ENCODE measurements at places on chromosomes 7 and 10.

DNA sequence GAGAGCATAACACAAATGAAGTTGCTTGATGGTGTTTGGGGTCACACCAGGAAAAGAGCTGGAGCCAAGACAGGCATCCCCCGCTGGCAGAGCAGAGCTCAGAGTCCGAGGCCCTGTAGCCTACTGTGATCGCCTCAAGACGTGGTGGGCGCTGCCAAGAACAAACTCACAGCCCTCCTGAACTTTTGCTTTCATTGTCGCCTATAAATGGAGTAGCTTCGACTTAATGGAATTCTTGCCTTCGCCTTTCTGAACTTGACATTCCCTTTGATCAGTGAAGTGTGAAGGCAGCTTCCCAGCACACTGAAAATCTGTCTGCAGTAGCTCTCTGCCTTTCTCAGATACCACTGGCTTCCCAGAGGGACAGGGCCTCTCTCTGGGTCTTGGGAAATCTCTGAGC, 21.3 kb downstream of the CPXM2 start:
- H3K27ac ChIP-seq: no peak overlapping the region
- H3K36me3 ChIP-seq: no peaks in the 10 kb centered on the region
- H3K27me3 ChIP-seq: peaks cover 5% of the 10 kb centered on the region
- H3K4me3 ChIP-seq: no peak overlapping the region

- H3K4me3 ChIP-seq: no peak overlapping the region
- no peak overlapping the region for H3K27ac ChIP-seq
- no peak for DNase-seq
- no peaks in the 10 kb centered on the region for H3K36me3 ChIP-seq
Measured at GRCh38 chr7:46581268-46581667, 660.2 kb upstream of the IGFBP3 start.

DNA sequence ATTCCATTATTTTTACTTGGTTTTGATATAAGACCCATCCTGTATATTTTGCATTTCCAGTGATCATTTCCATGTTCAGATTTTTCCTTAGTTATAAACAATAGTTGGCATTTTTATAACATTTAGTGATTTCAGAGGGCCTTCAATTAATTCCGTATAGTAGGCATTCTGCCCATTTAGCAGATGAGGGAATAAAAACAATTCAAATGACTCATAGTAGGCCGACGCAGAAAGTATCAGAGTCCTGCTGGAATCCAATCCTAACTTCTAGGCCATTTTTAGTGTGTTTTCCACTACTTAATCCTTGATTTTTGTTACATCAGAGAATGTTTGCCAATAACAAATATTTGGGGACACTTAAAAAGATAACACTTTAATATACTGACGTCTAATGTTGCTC, 15.4 kb downstream of the RNF32 start:
- no peaks in the 10 kb centered on the region for H3K27me3 ChIP-seq
- no peaks in the 10 kb centered on the region for H3K36me3 ChIP-seq
- H3K4me3 ChIP-seq: no peak overlapping the region
- peaks cover 24% of the 10 kb centered on the region for H3K4me1 ChIP-seq
- H3K27ac ChIP-seq: no peak overlapping the region

DNA sequence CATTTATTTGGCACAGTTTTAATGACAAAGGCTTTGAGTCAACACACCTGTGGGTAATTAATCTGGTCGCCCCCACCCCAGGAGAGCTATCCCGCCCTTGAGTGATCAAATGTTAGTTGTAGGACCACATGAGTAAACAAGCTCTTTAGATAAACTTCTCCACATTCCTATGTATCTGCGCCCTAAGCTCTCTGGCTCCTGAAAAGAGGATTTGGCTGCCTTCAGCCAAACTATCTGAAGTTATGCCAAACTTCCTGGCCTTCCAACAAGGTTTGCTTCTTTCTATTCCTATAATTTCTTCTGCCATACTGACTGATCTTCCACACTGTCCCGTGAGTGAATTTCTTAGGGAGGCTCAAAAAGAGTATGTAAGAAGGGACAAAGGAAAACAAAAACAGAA, 134.2 kb downstream of the RALA start:
- no peak overlapping the region for H3K4me3 ChIP-seq
- DNase-seq: no peak
- H3K36me3 ChIP-seq: peaks cover 12% of the 10 kb centered on the region
- H3K27me3 ChIP-seq: no peaks in the 10 kb centered on the region
- H3K4me1 ChIP-seq: peaks cover 49% of the 10 kb centered on the region
- no peak overlapping the region for H3K27ac ChIP-seq

GRCh38 chr10:133388973-133389818, 4.8 kb upstream of the MTG1 start:
- H3K27me3 ChIP-seq: no peaks in the 10 kb centered on the region
- no peak for DNase-seq
- H3K27ac ChIP-seq: no peak overlapping the region
- H3K36me3 ChIP-seq: no peaks in the 10 kb centered on the region

- H3K27me3 ChIP-seq: no peaks in the 10 kb centered on the region
- no peak overlapping the region for H3K4me3 ChIP-seq
- no peaks in the 10 kb centered on the region for H3K36me3 ChIP-seq
- DNase-seq: no peak
- no peak overlapping the region for H3K27ac ChIP-seq
Measured at GRCh38 chr7:154406312-154406711, 354.1 kb downstream of the DPP6 start.

DNA sequence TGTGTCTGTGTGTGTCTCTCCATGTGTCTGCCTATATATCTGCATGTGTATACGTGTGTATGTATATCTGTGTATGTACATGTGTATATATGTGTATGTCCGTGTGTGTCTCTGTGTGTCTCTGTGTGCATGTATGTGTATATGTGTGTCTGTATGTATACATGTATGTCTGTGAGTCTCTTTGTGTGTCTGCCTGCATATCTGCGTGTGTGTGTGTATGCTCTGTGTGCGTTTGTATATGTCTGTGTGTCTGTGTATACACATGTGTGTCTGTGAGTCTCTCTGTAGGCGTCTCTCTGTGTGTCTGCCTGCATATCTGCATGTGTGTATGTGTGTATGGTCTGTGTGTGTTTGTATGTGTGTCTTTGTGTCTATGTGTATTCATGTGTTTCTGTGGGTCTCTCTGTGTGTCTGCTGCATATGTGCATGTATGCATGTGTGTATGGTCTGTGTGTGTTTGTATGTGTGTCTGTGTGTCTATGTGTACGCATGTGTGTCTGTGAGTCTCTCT, 23.7 kb upstream of the KLF6 start:
- H3K27ac ChIP-seq: peak overlapping the region; percentile 90
- H3K36me3 ChIP-seq: no peaks in the 10 kb centered on the region
- H3K27me3 ChIP-seq: peaks cover 3% of the 10 kb centered on the region
- DNase-seq: no peak
- H3K4me3 ChIP-seq: no peak overlapping the region
- H3K4me1 ChIP-seq: peaks cover 95% of the 10 kb centered on the region

DNA sequence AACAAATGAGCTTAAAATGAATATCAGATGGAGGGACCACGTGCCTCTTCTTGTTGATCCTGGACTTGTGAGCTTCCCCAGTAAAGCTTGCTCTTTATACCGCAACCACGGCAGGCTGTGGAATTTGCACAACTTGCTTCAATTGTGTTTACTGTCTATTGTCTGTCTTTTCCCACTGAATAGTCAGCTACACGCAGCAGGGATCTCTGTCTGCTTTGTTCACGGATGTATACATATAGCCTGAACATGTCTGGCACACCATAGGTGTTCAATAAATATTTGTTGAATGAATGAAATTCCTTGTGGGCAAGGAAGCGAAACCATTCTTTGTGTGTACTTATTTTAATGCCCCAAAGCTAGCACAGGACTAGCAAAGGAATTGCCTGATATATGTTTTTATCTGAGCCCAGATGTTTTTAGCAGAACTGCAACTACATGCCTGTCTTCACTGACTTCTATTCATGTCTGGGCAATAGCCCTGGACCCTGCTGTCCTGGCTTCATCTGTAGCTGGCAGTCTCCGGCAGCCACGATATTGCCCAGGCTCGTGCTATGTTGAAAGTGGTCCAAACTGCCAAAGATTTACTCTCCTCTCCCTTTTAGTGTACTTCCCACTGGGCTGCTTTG, 29.9 kb upstream of the IFRD1 start:
- peaks cover 5% of the 10 kb centered on the region for H3K36me3 ChIP-seq
- peaks cover 55% of the 10 kb centered on the region for H3K4me1 ChIP-seq
- H3K4me3 ChIP-seq: peak overlapping the region; percentile 61
- no peak for DNase-seq
- no peaks in the 10 kb centered on the region for H3K27me3 ChIP-seq

- H3K27ac ChIP-seq: no peak overlapping the region
- no peaks in the 10 kb centered on the region for H3K36me3 ChIP-seq
- no peak for DNase-seq
- H3K4me3 ChIP-seq: no peak overlapping the region
- no peaks in the 10 kb centered on the region for H3K4me1 ChIP-seq
Measured at GRCh38 chr10:18260310-18260922, 120.2 kb downstream of the CACNB2 start.

GRCh38 chr10:102152545-102152890, 329 bp downstream of the NOLC1 start:
- peaks cover 62% of the 10 kb centered on the region for H3K36me3 ChIP-seq
- peaks cover 3% of the 10 kb centered on the region for H3K27me3 ChIP-seq
- peak overlapping the region; percentile 97 for H3K27ac ChIP-seq
- peaks cover 68% of the 10 kb centered on the region for H3K4me1 ChIP-seq
- H3K4me3 ChIP-seq: peak overlapping the region; percentile 98

DNA sequence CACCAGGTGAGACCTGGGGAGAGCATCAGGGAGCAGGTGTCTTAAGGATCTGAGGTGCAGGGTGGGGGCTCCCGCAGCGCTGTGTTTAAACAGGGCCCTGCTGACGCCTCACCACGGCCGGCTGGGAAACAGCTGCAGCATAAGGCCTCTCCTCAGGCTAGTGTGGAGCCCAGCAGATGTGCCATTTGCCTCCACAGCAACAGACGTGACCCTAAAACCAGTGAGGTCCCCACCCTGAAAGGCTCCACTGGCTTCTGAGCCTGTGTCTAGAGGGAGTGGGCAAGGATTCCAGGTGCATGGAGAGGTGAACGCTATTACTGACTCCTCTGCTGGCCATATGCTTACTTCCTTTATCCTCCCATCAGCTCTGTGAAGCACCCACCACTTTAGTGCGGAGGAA, 47.8 kb downstream of the SYPL1 start:
- H3K4me3 ChIP-seq: no peak overlapping the region
- peak overlapping the region; percentile 87 for H3K27ac ChIP-seq
- DNase-seq: no peak

DNA sequence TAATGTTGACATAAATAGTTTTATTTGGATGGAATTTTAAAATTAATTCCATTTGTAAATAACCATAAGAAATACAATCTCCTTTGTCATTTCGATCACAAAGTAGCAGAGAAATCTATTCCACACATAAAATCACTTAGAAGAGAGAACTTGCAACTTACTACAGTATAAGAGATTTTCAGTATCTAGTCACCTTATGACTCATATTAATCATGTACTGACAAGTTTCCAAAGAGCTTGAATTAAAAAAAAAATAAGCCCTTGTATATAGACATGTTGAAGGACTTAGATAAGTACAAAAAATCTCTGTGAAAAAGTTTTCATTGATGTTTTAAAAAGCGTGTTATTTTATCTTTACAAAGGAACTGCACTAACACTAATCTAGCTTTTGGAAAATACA, 207.1 kb upstream of the ETV1 start:
- no peaks in the 10 kb centered on the region for H3K36me3 ChIP-seq
- DNase-seq: no peak
- H3K27me3 ChIP-seq: peaks cover 1% of the 10 kb centered on the region
- H3K27ac ChIP-seq: no peak overlapping the region
- H3K4me1 ChIP-seq: peaks cover 26% of the 10 kb centered on the region

DNA sequence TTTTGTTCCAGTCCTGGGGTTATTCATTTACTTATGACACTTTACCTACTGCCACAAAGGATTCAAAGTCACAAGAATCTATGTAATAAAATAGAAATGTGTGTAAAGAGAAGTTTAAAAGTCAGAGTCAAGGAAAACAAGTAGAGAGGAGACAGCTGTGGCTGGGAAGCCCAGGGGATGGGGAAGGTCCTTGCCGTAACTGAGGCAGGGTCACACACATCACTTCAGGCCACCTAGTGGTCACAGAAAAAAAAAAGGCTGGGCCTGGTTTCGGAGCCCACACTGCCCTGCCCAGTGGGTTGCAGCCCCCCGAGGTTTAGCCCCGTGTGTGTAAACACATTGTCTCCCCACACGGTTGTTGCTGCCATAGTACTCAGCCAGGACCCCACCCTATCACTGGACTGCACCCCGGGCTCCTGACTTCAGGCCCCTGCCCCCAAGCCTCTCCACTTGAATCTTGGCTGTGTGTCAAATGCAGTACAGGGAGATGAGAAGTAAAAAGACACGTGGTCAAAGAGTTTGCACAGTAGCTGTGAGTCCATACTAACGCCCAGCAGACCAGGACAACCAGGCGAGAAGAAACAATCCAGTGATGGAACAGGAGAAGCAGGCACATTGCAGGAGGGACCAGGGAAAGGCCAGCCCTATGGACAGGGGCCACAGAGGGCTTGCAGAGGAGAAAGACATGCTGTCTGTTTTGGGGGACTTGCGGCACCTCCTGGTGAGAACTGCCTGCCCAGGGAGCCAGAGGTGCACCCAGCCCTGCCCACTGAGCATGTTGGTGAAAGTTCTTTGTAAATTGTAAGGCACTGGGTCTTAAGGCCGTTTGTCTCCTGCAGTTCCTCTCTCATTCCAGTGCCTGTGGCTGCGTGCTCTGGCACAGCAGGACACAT, 91.4 kb upstream of the MACROH2A2 start:
- DNase-seq: no peak
- peaks cover 19% of the 10 kb centered on the region for H3K27me3 ChIP-seq
- H3K4me1 ChIP-seq: peaks cover 16% of the 10 kb centered on the region
- no peak overlapping the region for H3K4me3 ChIP-seq
- H3K27ac ChIP-seq: no peak overlapping the region

DNA sequence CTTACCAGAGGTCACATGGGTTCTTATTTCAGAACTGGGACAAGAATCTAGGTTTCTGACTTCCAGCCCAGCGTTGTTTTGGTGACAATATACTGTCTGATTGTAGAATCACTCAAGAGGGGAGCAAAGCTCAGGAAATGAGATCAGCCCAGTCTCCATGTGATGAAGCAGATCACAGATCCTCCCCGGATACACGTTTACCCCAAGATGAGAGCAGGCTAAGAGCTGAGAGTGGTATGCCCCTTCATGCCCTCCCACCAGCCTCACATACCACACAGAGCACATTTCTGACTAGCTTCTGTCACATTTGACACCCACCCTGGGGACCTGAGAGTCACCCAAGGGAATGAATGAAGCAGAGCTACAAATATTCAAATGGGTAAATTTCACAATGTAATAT, 27.1 kb upstream of the PRKCQ start:
- H3K27me3 ChIP-seq: peaks cover 4% of the 10 kb centered on the region
- H3K4me1 ChIP-seq: no peaks in the 10 kb centered on the region
- H3K36me3 ChIP-seq: no peaks in the 10 kb centered on the region
- no peak overlapping the region for H3K4me3 ChIP-seq

Measured in HFFc6 (cell line).